ENCODE measurements at places on chromosomes 11 and 22.

GRCh38 chr11:36412781-36413383 is 97.2 kb downstream of the TRAF6 start:
- DNase-seq = no peak

- no peak for DNase-seq
Observed at GRCh38 chr11:86706338-86707131, 34.1 kb upstream of the ME3 start.

- DNase-seq = no peak
Observed at GRCh38 chr11:102920118-102920684, 35.3 kb downstream of the MMP13 start.

GRCh38 chr22:47063606-47064005 is 301.2 kb downstream of the TBC1D22A start:
- no peak for DNase-seq

DNA sequence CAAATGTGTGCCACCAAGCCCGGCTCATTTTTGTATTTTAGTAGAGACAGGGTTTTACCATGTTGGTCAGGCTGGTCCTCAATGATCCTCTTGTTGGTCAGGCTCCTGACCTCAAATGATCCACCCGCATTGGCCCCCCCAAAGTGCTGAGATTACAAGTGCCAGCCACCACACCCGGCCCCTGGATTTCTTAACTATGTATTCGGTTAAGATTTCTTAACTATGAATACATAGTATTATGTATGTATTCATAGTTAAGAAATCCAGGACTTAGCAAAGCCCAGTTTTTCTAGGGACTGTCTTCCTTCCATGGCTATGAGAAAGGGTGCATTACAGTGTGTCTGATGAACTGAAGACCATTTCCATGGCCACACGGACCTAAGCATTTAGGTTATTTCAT is 1.7 kb downstream of the C11orf91 start:
- DNase-seq = no peak

GRCh38 chr11:87572881-87573280 is 535.1 kb downstream of the TMEM135 start:
- DNase-seq = no peak

- no peak for DNase-seq
Observed at GRCh38 chr11:107834995-107835394, 23.6 kb downstream of the SLC35F2 start.

DNA sequence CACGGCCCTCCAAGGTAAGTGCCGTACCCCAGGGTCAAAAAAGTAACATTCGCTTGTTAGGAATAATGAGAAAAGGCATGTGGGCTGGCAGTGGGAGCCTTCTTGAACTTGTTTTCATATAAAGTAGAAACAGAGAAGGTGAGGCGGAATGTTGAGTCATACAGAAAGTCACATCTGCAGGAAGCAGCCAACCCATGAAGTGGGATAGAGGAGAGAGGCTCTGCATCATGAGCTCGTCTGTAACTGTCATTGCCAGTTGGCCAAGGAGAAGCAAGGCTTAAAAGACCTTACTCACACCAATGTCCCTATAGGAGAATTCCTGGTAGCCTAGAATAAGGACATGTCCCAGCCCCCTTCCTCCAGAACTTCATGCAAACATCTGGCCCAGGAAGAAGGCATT is 253.3 kb downstream of the BUD13 start:
- no peak for DNase-seq

- DNase-seq = no peak
Observed at GRCh38 chr11:61460986-61461385, 31.1 kb downstream of the SDHAF2 start.

GRCh38 chr11:96179905-96180304 is 163.1 kb downstream of the MAML2 start:
- no peak for DNase-seq
